ENCODE measurements at places on chromosomes 1 and 21.

DNA sequence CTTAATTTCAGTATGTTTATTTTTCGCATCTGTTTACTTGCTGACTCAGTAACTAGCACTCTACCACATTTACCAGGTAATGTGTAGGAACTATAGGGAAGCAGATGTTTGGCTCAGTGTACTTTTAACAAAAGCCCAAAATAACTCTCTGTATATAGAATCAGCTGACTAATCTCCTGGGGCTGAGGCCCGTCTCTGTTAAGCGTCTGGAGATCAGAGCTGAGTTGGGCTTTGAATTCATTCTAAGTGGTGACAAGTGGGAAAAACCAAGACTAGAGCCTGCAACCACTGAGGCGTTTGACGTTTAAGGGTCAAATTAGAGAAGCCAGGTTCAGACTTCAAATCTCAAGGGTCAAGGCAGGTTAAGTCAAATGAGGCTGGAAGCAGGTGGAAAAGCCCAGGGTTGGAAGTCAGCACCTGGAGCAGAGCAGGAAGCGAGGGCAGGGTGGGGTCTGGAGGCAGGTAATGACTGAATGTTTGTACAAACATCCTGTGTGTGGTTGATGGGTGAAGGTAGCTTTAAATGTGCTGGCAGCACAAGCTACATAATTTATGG is 56.8 kb upstream of the LYST start:
- DNase-seq = no peak

DNA sequence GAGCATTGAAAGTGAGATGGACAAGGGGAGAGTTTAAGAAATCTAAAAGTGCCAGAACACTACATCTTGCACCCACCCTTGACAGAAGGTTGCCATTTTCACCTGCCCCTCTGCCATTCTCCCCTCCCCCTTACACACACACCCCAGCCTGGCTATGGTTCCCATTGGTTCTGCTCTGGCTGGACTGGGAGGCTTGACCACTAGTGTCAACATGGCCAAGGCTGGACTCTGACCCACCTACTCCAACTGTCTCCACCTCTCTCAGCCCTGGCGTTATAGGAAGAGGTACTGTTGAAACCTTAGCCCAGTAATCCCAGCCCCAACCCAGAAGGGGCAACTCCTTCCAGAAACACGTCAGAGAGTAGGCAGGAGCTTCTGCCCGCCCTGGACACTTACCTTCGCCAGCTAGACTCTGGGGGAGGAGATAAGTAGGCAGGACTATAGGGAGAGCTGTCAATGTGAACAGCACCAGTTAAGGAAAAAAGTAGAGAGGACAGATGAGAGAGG is 4.5 kb downstream of the CRTC2 start:
- no peak for DNase-seq

- DNase-seq = no peak
Measured at GRCh38 chr1:97281962-97282361, 560.4 kb downstream of the PTBP2 start.

GRCh38 chr1:5508669-5509330 is 483.4 kb downstream of the NPHP4 start:
- DNase-seq = no peak

- no peak for DNase-seq
Measured at GRCh38 chr21:40886931-40887330, 40.0 kb upstream of the DSCAM start.

GRCh38 chr1:46034601-46035516 is 97.6 kb downstream of the PIK3R3 start:
- DNase-seq = no peak

DNA sequence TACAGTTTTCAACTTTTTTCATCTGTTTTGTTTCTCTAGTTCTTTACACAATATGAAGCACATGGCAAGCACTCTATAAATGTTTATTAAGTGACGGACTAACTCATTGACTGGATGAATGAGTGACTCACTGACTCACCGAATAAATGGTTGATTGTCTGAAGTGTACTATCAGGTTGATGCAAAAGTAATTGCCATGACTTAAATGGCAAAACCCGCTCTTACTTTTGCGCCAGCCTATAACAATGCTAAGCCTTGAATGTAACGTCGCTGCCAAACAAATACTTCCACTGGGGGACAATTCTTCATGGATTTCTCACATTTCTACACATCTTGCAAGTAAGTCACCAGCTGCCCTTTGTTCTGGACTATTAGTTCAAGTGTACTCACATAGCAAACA is 109.0 kb upstream of the KCTD3 start:
- no peak for DNase-seq

DNA sequence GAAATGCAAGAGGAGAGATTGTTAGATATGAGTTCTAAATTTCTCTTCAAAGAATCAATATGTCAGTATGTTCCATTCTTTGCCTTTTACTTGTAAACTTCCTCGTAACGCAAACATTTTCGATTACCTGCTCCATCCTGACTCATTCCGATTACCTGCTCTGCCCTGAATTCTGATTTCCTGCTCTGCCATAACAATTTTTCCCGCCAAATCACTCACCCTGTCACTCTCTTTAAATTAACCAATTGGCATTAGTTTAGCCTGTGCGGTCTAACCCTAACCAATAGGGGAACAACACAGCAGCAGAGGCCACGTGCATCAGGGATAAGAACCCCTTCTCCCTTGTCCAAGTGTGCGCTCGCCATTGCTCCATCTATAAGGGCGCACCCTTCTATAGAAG is 25.0 kb upstream of the CBR3 start:
- DNase-seq = no peak

DNA sequence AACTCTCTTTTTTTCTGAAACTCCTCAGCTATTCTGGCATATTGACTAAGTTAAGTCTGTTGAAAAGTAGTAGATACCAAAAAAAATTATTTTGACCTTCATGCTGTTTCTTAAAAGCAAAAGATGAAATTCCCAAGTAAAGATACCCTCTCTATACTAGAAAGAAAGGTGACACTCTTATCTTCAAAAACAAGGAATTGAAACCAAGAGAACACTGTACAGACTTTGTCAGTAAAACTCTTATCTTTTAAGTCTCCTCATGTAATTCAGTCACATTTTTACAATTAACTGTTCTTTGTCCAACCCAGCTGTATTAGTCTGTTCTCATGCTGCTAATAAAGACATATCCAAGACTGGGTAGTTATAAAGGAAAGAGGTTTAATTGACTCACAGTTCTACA is 496.2 kb downstream of the LTN1 start:
- no peak for DNase-seq

DNA sequence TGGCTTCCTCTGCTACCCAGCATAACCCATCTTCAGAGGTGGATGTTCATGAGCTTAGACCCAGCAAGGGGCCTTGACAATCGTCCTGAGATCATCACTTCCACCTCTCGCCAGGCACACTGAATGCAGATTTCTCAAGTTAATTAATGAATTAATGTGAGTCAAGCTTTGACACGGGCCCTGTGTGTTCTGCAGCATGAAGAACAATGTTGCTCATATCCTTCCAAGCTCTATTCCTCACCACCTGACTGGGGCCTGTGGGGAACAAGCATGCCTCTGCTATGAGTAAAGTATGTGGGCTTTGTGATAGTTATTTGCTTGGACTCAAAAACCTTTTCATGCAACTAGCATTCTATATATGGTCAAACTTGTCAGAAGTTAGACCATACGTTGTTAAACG is 122.0 kb downstream of the SEC16B start:
- DNase-seq = no peak

- no peak for DNase-seq
Measured at GRCh38 chr21:35507181-35507759, 458.2 kb upstream of the RUNX1 start.

- DNase-seq = no peak
Measured at GRCh38 chr1:165344736-165345135, 11.8 kb downstream of the LMX1A start.

DNA sequence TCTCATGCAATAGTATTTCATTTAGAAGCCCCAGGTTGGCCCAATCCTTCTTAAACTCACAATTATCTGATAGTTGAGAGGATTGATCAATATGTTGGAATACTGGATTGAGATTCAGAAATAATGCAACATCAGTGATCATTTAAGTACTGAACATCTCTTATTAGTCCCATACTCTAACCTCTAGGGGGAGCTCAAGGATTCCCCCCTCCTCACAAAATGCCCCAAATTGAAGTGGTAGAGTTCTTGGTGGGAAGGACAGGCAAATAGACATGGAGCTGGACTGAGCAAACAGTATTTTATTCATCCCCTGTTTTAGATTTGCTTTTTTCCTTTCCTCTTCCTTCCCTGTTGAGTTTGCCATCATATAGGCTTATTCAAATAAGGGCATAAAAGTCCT is 62.8 kb downstream of the NGF start:
- DNase-seq = no peak

DNA sequence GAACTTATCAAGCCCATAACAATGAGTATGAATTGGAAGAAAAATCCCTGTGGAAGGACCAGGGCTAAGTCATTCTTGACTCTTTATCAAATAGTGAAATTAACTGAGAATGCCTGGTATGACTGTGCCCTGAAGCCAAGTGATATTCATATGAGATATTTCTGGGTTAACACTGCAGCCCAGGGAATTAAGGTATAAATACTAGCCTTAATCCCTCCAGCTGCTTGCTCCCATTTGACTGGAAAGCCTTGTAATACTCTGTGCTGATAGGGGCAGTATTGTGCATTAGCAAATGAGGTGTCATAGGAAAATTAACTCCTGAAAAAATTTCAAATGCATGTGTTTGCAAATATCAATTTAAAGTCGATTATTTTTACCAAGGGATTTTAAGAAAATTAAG is 568.8 kb downstream of the LMO4 start:
- no peak for DNase-seq

DNA sequence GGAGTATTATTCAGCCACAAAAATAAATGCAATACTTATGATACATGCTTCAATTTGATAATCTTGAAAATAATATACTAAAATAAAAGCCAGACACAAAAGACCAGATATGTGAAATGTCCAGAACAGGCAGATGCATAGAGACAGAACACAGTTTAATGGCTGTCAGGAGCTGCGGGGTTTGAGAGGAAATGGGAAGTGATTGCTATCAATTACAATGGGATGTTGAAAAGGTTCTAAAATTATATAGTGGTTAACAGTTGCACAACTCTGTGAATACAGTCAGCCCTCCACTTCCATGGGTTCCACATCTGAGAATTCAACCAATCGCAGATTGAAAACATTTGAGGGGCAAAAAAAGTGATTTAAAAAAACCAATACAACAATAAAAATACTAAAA is 54.0 kb downstream of the LTN1 start:
- no peak for DNase-seq

GRCh38 chr1:153380711-153381110 is 5.3 kb upstream of the S100A12 start:
- no peak for DNase-seq

GRCh38 chr1:21287905-21288514 is 2.3 kb downstream of the ECE1 start:
- no peak for DNase-seq

DNA sequence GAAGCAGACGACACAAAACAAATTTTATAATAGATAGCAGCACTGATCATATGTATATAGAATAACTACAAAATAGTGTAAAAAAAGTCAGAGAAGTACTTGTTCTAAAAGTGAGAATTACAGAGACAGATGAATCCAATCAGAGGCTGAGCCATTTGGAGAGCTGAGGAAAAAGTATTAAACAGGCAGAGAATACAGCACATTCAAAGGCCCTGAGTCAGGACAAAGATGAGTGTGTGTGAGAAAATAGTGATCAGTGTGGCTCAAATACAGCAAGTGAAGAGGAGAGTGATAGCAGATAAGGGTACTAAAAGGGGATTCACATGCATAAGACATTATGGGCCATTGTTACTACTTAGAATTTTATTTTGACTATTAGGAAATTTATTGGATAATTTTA is 430.6 kb upstream of the BRINP3 start:
- DNase-seq = no peak

GRCh38 chr1:225519166-225519863 is 91.5 kb upstream of the LBR start:
- no peak for DNase-seq

DNA sequence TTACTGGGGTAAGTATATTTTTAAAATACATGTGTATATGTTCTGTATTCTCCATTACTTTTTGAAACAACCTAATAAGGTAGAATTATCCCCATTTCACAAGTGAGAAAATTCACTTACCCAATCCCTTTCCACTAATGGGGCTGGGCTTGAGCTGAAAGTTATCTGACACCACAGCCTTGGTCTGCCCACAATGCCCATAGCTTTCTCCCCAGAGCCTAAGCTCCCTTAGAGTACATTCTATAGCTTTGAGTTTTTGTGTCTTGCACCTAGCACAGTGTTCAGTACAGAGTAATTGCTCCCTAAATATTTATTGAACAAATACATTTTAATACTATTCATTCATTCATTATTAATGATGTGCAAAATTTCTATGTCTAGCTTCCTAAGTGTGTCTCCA is 152.7 kb upstream of the RUNX1 start:
- DNase-seq = no peak

DNA sequence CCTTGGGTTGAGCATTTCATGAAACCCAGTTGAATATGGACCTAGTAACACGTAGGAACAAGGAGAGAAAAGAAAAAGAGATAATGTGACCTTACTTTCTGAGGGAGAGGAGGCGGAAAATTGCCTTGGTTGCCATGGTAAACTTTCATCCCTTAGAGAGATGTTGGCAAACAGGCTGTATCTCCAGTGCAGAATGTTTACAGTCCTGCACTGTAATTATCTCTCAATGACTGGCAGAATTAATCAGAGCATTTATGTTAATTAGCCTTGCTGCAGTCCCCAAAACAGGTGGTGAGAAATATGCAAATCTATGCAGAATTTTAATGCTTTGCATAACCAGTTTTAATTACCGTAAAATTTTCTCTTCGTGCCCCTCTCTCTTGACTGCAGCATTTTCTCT is 147.3 kb downstream of the CD247 start:
- no peak for DNase-seq

DNA sequence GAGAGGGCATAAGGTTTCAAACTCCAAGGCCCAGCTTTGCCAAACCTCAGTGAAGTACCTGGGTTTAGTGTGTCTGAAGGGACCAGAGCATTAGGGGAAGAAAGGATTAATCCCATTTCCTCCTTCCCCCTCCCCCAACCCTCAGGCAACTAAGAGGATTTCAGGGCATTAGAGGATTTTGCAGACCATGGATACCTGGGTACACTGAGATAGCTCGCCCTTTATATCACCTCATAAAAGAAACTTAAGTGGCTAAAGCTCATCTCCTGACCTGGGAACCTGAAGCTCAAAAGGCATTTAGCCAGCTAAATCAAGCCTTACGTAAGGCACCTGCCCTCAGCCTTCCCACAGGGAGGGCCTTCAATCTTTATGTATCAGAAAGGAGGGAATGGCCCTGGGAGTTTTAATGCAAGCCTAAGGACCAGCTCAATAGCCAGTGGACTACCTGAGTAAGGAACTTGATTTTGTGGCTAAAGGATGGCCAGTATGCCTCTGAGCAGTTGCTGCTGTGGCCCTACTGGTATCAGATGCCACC is 26.4 kb upstream of the SMYD3 start:
- no peak for DNase-seq

GRCh38 chr1:21857840-21858670 is 46.0 kb downstream of the LDLRAD2 start:
- no peak for DNase-seq
